ENCODE measurements at places on chromosomes 4 and X.

- no peak for DNase-seq
Measured at GRCh38 chr4:15396157-15396800, 31.6 kb upstream of the C1QTNF7 start.

GRCh38 chr4:102180046-102180445, 165.2 kb downstream of the SLC39A8 start:
- DNase-seq: no peak

DNA sequence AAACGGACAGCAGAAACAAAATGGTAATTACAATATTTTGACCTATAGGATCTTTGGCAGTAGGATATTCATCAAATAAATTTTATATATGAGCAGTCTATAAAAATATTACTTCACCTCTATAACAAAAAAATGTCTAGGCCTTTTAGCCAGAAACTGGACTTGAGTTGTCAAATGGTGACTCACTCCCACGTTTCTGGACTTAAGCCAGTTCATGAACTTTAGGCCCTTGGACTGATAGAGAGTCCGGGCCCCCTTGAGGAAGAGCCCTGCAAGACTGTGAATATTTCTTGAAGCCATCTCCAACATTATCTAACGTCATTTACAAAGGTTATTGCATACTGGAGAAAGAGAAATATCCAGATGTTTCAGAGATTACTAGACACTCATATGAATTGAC, 106.8 kb upstream of the FAM47A start:
- DNase-seq: no peak

- DNase-seq: no peak
Measured at GRCh38 chr4:73258436-73258685, 237 bp downstream of the ANKRD17 start.

DNA sequence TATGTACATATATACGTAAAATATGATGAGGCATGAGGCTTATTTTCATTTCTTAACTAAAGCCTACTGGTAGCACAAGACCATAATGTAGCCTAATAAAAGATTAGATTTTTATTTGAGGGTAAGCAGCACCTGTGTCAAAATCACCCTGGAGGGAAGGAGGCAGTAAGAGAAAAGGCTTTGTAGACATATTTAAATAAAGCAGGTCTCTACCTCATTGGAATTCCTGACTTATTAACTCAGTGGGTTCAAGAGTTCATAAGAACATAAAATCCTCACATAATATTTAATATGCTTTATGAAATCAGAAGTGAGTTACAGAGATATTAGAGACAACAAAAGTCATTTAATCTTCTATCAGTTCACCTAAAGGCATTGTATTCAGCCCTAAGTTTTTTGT, 261.6 kb upstream of the ANKRD50 start:
- no peak for DNase-seq

All from chondrocyte (in vitro differentiated cells).